ENCODE measurements at places on chromosomes 3 and 15. TPM values are rescaled to one million over a fixed set of nuclear protein-coding genes. Genes with fewer than 3 reads are reported as not detected.
A peak's percentile ranks its signal among the peaks of the same experiment; 100 is the strongest.

GRCh38 chr3:39106281-39106811 is 1.1 kb downstream of the GORASP1 start:
- DNase-seq, result no peak

DNA sequence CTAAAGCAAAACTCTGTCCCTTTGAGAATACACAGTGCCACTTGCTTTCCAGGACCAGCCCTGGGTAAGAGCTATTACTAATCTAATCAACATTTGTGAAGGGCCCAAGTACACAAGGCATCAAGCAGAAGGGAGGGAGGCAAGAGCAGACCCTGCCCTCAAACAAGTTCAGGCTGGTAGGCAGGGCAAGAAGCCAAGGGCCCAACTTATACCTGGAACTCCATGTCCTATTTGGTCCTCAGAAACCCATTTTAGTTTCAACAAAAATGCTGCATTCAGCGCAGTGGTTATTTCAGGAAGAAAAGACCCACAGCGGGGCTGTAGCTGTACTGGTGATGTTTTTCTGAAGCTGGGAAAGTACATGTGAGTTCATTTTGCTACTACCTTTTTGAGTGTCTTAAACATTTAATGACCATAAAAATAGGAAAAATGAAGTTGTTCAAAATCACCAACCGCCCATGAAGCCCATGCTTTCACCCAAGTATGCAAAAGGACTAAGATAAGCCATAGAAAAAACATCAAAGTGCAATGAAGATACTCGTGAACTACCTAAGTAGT is 2.8 kb downstream of the RPS17 start:
- no peak for DNase-seq

GRCh38 chr3:161674402-161674801 is 177.8 kb downstream of the OTOL1 start:
- no peak for DNase-seq

GRCh38 chr15:39211108-39211979 is 369.5 kb upstream of the THBS1 start:
- no peak for DNase-seq

DNA sequence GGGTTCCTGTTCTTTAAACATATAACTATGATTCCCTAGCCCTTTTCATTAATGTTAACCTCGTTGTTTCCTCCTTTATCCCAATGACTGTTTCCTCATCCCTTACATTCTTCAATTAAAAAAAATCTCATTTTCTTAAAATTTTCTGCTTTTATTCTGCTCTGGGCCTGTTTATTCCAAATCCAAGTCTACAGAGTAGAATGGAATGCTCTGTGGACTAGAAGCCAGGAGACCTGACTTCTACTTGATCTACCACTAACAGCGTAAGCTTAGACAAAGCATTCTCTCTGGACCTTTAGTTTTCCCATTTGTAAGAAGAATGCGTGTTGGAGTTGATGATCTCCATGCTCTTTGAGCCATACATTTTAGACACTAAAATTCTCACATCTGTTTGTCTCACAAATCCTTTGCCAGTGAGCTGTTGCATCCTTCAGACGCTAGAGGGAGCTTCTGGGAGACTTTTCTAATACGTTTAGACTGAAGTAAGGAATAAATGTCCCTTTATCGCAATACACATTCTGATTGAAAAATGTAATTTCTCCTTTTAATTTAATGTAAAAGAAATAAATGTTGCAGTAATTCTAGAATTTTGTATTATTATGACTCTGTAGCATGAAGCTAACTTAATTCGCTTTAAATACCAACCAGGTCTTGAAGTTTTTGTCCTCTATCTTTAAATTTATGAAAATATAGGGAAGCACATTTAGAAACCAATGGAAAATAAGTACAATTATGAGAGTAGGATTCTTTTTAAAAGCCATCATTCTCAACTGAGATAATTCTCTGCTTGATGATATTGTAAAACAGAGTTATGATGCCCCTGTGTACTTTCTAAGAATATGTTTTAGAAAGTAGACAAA is 21.7 kb upstream of the GMNC start:
- peak; percentile 27 for DNase-seq

DNA sequence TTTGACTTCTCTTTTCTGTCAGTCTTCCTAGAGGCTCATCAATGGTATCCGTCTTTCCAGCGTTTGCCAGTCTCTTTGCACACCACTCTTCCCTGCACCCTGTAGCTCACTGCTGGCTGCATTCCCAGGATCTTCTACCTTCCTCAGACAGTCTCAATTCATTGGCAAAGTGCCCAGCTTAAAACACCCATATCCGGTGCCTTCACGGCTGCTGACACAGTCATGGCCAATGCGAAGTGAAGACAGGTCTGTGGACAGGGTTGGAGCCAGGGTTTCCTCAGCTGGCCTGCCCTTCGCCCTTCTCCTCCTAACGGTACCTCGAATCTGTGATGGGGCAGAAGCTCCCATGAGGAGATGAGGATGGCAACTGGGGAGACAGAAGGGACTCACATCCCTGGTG is 36.1 kb downstream of the PTH1R start:
- DNase-seq, result peak; percentile 43

- DNase-seq, result peak; percentile 76
These were observed 748 bp downstream of the CCNL1 start for GRCh38 chr3:157159037-157159761.

DNA sequence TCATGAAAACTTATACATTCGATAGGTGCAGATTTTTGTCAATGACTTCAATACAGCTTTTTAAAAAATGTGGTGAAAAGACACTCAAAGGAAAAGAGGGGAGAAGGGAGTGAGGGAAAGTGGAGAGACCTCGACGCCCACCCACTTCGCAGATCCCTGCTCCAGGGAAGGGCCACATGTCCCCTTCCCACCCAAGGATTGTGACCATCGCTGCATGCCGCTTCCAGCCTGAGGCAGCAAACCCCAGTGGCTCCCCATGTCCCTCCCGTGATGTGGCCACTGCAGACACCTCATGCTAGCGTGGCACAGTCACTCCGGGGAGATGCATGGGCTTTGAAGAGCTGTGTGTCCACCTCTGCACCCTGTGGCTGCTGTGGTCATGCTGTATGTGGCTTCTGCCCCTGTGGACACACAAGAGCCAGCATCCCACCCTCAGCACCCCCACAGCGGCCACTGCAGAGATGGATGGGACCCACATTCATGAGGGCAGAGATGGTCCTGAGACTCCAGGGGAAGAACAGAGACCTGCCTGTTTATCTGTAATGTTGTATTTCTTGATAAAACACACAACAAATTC is 230.2 kb downstream of the OCA2 start:
- no peak for DNase-seq

- DNase-seq, result no peak
These were observed 149.4 kb downstream of the IMPG2 start for GRCh38 chr3:101170806-101171558.

GRCh38 chr15:64761156-64761555 is 14.2 kb downstream of the RBPMS2 start:
- no peak for DNase-seq

DNA sequence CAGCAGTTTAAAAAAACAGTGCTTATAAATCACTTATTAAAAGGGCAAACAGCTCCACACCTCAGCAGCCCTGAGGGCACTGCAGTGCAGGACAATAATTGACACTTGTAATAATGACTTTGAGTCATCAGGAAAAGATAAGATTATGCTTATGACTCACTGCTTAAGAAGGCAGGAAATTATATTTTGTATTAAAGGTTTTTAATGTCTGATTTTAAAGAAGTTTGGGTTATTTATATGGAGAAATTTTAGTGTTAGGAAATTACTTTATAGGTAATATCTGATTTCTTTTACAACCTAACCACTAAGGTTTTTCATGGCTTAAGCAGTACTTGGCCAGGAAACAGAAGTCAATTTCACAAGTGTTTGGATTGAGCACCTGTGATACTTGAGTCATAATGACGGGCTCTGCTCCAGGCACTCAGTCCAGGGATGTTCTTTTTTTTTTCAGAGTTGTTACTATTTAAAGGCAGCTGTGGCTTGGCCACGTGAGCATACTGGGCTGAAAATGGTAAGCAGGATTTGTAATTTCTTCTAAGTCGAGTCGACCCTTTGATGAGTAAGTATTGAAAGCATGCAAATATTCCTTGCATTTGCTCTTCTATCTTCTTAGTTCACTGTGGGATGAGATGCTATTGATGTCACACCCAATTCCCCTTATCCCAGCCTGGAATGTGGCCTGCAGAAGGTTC is 21.6 kb upstream of the SLC6A20 start:
- DNase-seq, result peak; percentile 96

DNA sequence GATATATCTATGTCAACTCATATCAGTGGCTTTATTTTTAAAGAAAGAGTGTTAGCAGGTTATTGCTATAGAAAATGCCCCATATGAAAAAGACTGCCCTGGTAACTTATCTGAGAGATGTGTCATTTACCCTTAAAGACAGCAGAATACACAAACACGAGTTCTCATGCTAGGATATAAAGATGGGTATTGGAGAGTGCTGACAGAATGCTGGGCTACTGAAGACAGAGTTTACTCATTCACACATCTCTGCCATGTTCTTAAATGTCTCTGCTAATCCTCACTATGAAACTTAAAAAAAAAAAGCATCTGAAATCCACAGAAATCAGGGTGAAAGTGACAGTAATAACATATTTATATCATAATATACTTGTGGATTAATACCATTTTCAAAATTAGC is 126.7 kb downstream of the FOXP1 start:
- no peak for DNase-seq

IGF2BP2 gene
- total RNA-seq, result 27.6 TPM

KNG1 gene
- not detected for total RNA-seq

SCN5A gene
- total RNA-seq, result not detected

SNRPN gene
- total RNA-seq, result 101 TPM

ROPN1 gene
- total RNA-seq, result not detected

CNTN4 gene
- total RNA-seq, result 1.8 TPM

RASGRF1 gene
- total RNA-seq, result not detected

ATP13A5 gene
- not detected for total RNA-seq

ACOX2 gene
- total RNA-seq, result 2.0 TPM

Measured in Caki2 (cell line).